Left ventricle myocardium inferior (tissue), 1 donor: ENCODE measurements at places on chromosomes 3 and 15.

GRCh38 chr3:144031938-144032337 lies 60.3 kb downstream of the DIPK2A start:
- DNase-seq = peak; percentile 37

DNA sequence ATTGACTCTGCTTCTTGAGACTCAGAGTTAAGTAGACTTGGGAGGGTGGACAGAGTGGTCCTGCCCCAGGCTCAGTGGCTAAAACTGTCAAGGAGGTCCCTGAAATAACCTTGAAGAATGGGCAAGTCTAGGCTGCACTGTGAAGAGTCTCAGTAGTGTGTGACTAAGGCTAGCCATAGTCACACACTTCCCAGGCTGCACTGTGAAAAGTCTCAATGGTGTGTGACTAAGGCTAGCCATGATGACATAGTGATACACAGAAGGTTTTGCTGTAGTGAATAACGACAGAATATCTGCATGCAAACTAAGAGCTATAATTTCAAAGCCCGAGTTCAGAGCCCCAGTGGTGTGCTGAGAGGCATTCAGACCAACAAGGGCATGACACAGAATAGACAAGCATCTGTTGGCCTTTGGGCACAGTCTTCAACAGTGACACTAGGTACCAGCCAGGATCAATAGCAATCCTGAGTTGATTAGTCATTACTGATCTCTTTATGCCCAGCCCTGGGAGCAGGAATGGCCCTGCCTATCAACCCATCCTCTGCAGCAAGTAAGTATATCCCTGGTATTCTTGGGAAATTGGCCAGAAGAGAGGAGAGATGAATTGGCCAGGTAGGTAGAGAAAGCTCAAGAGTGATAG lies 72.4 kb upstream of the BBX start:
- DNase-seq = no peak

GRCh38 chr3:55765398-55765797 lies 278.3 kb upstream of the WNT5A start:
- DNase-seq = no peak

DNA sequence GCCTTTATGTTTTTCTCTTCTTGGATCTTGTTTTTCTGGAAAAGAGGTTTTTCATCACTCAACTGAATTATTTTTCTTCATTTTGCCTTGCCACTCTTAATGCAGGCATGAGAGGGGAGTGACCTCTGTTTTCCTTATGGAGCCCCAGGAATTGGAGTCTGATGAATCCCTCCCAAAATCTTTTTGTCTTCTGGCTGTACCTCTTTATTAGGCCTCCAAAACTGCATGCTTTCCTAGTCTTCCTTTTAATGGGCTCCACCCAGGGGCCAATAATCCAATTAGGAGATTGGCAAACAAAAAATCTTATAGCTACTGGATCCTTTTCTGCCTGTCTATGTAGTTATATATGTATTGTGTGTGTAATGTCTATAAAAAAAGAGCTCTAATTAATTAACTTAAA lies 192.4 kb upstream of the PEX5L start:
- DNase-seq = no peak

DNA sequence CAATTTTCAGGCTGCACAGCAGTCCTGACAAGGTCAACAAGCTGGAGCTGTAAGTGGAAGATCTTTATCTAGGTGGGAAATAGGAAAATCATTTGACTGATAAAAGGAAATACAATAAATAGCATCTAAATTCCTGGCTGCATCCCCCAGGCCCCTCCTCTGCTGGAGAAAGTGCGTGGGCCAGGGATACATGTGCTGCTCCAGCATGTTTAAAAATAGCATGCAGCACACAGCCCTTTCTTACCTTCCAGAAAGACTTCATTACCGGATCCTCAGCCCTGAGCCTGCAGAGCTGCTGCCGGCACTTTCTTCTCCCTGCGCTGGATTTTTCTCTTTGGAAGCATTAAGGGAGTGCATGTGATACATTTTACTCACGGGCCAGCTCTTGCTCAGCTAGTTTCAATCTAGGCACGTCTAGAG lies 77.3 kb downstream of the HMG20A start:
- DNase-seq = no peak

GRCh38 chr3:58041826-58042324 lies 33.7 kb downstream of the FLNB start:
- no peak for DNase-seq
